ENCODE measurements at places on chromosomes 4 and X.
A peak's percentile ranks its signal among the peaks of the same experiment; 100 is the strongest.

DNA sequence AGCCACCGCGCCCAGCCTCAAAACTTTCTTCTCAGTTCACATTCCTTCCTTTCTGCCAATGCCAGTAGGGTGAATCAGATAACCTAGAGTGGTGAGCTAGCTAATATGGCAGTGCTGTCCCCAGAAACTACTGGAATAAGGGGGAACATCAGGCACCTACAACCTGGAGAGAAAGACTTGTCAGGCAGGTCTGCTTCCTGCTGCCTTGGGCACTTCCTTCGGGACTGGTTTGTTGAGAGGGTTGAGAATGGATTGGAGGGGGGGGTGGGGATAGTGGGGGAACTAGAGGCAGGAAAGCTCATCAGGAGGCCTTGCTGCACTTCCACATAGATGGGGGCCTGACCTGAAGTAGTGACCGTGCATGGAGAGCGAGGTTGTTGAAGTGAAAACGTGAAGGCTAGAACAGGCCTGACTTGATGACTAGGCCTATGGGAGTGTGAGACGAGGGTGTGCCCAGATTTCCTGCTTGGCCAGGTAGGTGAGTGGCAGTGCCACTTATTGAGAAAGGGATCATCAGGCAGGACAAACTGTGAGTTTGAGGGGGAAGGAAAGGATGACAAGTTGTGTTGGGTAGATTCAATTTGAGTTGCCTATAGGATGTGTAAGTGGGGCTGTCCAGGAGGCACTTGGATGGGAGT, 33.4 kb downstream of the SLC25A5 start:
- no peak for DNase-seq

- DNase-seq: no peak
Measured at GRCh38 chr4:101178731-101179130, 168.6 kb downstream of the PPP3CA start.

- DNase-seq: no peak
Measured at GRCh38 chr4:135225551-135225950, 1024.0 kb upstream of the PABPC4L start.

DNA sequence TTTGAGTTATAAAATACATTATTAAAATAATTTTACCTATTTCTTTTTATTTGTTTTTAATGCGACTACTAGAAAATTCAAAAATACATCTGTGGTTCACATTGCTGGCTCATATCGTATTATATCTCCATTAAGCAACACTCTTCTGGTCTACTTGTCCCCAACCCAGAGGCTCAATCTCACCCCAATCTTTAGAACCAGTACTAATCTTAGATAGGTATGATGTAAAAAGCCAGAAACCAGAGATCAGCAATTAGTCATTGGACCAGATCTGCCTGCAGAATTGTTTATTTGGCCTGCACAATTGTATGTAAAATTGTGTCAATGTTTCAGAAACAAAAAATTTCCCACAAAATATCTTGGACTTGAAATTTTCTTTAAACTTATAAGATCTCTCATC, 155.5 kb upstream of the BMP3 start:
- DNase-seq: no peak

GRCh38 chr4:26452565-26453531, 37.4 kb downstream of the CCKAR start:
- DNase-seq: no peak

DNA sequence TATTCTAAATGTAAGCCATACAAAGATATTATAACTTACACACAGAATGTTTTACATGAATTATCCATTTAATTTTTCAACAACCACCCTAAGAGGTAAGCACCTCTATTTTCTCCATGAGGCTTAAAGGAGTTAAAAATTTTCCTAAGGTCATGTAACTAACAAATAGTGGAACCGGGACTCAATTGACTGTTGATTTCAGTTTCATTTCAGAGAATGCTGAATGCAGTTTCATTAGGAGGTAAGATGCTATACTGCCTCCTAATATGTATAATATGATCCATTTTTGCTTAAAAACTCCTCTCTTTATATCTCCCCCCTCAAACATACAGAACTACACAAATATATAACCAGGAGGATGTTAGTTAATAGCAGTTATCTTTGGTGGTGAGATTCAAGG, 29.1 kb downstream of the PHKA1 start:
- no peak for DNase-seq

DNA sequence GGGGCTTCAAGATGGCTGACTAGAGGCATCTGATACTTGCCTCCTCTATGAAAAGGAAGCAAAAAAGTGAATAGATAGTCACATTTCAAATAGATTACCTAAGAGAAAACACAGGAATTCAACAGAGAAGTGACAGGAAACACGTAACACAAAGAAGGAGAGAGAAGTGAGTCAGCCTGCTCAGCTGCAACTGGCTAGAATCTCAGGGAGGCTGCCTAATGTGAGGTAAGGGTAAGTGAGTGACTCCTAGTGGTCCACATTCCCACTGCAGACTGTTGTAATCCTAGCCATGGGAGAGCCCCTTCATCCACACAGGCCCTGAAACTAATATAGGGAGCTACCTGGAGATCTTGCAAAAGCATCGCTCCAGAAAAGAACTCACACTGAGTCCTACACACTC, 179.2 kb downstream of the SLC7A11 start:
- DNase-seq: no peak

GRCh38 chr4:153448003-153448731, 18.0 kb upstream of the TMEM131L start:
- DNase-seq: peak; percentile 77

DNA sequence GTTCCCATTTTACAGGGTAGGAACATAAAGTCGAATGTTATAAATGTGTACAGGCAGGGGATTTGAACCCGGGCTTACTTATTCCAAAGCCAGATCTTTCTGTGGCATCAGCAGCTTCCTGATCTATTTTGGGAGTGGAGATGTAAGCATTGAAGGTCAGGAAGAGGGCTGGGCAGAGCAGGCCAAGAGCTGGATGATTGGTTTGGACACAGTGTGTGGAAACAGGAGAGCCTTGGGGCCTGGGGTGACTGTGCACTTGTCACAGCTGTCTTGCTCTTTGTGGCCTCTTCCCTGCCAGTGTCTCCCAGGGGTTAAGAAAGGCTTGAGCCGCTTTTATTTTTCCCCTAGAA, 127.9 kb upstream of the ENPP6 start:
- peak; percentile 82 for DNase-seq

GRCh38 chr4:124322234-124323065, 390.1 kb downstream of the ANKRD50 start:
- DNase-seq: peak; percentile 93

DNA sequence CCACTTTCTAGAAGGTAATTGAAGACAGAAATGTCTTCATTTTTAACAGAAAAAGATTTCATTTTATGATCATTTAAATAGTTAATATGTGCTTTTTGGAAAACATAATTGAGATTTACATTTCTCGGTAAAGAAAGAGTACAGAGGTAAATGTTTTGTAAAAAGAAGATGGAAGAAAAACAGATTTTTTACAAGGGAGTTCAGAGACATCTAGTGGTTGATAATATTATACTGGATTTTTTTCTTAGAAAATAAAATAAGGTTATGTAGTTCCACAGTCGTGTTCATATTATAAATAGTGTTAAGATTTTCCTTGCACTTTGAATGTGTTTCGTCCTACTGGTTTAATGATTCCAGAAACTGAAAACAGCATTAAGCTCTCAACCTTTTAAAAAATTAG, 60.6 kb downstream of the SMARCA1 start:
- DNase-seq: no peak

GRCh38 chr4:167032871-167033270, 201.4 kb downstream of the SPOCK3 start:
- DNase-seq: no peak

- DNase-seq: peak; percentile 79
Measured at GRCh38 chr4:182916483-182917181, 554 bp downstream of the DCTD start.

GRCh38 chr4:24040811-24041210, 151.0 kb upstream of the PPARGC1A start:
- DNase-seq: peak; percentile 69

DNA sequence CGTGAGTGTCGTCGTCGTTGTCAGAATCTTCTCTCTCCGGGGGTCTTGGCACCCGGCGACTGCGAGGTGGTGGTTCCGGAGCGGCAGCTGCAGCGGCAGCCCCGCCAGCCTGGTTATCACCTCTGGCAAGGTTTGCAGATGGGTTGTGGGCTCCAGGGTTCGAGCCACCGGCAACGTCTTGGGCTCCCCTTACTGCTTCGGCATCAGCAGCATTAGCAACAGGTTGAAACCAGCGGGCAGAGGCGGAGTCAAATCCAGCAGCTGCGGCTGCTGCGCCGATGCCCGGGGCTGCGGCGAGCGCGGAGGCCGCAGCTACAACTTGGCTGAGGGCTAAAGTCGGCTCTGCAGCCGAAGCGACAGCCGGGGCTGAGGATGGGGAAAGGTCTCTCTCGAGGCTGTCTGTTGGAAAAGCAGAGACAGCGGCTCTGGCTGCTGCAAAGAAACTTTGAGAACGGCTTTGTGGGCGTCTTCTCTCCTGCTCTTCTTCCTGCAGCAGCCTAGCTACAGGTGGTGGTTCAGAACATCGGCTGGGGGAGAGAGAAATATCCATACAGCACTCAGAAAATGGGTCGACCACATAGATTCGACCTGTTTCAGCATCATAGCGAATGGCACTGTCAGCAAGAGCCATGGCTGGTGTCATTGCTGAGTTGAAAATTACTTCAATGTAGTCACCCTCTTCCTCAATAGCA, 3.6 kb downstream of the IRS4 start:
- no peak for DNase-seq

DNA sequence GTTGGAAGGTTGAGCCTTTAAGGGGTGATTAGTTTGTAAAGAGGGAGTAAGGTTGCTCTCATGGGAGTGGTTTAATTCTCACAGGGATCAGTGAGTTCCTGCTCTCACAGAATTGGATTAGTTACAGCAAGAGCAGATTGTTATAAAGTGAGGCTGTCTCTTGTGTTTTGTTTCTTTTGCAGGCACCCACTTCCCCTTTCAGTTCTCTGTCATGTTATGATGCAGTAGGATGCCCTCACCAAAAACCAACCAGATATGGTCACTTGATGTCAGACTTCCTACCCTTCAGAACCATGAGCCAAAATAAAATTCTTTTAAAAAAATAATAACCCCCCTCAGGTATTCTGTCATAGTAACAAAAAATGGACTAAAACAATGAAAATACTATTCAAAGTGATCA, 19.9 kb upstream of the IGSF1 start:
- DNase-seq: no peak

GRCh38 chrX:150370589-150371312, 7.6 kb downstream of the MAMLD1 start:
- DNase-seq: no peak

GRCh38 chrX:96182366-96182765, 502.3 kb upstream of the DIAPH2 start:
- no peak for DNase-seq

DNA sequence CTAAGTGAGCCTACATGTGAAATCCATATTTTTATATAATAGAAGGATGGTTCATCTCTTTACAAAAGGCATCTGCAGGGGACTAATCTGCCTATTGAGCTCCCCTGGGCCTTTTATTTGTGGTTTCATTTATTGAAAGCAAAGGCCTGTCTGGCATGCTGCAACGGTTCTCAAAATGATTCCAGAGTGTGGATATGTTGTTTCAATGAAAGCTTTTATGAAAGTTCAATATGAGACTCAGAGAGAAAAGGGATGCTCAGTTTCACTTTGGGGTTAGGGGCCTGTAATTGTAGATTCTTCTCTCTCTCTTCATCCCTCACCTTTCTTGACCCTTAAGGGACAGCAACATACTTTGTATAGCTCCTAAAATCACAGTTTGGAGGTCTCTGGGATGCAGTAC, 204.2 kb upstream of the CASK start:
- DNase-seq: peak; percentile 39

GRCh38 chr4:1229117-1229849, 19.6 kb downstream of the CTBP1 start:
- no peak for DNase-seq

DNA sequence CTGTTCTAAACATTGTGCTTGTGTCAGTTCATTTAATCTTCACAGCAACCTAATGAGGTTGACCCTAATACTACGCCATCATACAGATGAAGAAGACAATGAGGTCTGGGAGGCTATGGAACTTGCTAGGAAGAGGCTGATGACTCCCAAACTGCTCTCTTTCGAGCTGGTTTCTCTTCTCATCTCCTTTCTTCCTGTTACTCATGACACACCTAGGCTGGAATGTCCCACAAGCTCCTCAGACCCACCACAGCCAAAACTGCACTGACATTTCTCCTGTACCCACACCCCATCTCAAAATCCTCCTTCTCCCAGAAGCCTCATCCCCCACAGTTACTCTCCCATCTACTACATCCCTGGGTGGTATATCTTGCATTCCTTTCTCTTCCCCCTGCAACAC, 27.4 kb upstream of the PJA1 start:
- no peak for DNase-seq

DNA sequence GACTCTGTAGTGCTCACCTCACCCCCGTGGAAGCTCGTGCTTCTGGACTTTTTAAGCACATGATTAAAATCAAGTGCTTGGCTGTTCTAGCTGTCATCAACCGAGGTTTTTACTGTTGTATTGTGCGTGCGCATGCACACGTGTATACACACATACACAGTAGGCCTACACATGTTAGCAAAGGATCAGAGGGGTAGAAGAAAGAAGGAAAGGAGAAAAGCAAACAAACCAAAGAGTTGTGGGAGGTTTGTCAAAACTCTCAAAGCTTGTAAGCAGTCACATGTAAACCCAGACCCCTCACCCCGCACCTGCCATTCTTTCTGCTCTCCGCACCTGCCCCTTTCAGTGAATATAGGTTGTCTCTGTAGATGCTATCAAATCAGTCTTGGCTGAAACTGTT, 311.8 kb downstream of the HS3ST1 start:
- DNase-seq: no peak

GRCh38 chr4:80033581-80033980, 39.4 kb downstream of the ANTXR2 start:
- no peak for DNase-seq

- no peak for DNase-seq
Measured at GRCh38 chr4:158940271-158940670, 162.6 kb upstream of the RAPGEF2 start.

DNA sequence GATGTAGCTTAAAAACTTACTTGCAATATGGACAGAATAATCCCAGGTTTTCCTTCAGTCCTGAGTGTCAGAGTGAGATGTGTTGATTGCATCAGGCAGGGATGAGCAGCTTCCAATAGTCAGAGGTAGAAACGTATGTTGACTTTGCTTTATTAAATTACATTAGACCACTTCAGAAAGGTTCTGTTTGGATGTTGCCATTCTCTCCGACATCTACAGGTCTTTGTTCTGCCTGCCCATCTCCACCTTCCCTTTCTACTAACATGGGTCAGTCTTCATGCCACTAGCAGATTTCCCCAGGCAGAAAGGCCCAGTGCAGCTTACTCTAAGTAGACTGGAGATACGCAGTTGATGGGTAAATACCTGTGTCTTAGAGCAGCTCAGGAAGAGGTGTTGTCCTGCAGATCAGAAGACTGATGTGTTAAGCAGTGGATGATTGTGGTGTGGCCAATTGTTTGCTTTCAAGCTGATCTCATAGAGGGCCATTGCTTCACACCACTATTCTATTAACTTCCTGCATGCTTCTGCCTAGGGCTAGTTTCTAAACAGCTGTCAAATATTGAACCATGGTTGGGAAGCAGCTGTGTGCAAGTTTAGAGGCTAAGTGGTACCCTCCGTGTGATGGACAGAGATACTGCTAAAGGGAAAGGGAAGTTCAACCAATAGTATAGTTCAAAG, 1.8 kb downstream of the FRMPD4 start:
- no peak for DNase-seq

- no peak for DNase-seq
Measured at GRCh38 chrX:38539748-38540147, 21.6 kb upstream of the TSPAN7 start.

- no peak for DNase-seq
Measured at GRCh38 chr4:173835903-173836302, 305.9 kb upstream of the HAND2 start.

All from muscle of leg (tissue), 16 donors.